ENCODE measurements at places on chromosomes 2 and 18. TPM values are rescaled to one million over a fixed set of nuclear protein-coding genes. Genes with fewer than 3 reads are reported as not detected.

IL1RN gene
- total RNA-seq: not detected

GKN1 gene
- total RNA-seq: not detected

PGAP1 gene
- 6.7 TPM for total RNA-seq

ZBTB7C gene
- not detected for total RNA-seq

DNAH6 gene
- under 0.01 TPM for total RNA-seq

KCNK3 gene
- total RNA-seq: under 0.01 TPM

ACVR2A gene
- 6.8 TPM for total RNA-seq

WBP1 gene
- 22.9 TPM for total RNA-seq

FOSL2 gene
- total RNA-seq: 31.4 TPM

RMND5A gene
- 17.8 TPM for total RNA-seq

TEKT4 gene
- total RNA-seq: not detected

CCDC141 gene
- not detected for total RNA-seq

DNA sequence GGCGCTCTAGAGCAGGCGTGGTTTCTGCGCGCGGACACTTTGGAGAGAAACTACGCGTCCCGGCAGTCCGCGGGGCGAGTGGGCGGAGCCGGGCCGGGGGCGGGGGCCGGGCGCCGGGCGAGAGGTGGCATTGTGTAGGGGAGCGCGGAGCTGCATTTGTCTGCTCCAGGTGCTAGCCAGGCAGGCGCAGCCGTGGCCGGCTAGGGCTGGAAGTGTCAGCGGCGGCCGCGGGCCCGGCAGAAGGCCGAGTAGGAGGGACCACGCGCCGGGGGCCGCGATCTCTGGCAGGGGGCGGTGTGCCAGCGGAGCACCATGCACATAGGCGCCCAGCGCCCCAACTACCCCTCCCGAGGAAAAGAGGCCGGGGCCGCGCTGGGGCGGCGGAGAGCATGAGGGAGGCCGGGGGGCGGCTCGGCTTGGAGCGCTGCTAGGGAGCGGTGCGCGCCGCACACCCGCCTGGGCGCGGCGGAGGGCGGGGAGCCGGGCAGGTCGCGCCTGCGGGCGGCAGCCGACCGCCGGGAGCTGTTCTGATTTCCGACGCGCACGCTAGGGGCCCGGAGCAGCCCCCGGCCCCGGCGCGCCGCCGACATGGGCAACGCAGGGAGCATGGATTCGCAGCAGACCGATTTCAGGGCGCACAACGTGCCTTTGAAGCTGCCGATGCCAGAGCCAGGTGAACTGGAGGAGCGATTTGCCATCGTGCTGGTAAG, at the start of gene FMNL2:
FMNL2 (plus strand) TSS at position 159 of the 710 bp plus-strand sequence.
- DNase-seq: peak; percentile 65

- no peak for DNase-seq
Observed at GRCh38 chr18:72342933-72343332, 201.2 kb downstream of the CBLN2 start.

DNA sequence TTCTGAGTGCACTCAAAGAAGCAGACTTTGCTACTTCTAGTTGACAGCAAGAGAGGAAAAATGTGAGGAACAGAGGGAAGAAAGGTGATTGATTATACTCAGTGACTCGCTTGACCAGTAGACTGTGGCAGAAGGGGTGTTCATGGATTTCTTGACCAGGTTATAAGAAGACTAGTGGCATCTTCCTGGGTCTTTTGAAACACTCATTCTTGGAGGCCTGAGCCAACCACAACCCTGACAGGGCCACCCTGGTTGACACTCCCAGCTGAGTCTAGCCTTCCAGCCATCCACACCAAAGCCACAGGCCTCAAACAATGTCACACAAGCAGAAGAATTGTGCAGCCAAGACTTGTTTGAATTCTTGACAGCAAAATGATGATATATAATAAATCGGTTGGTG, 366.3 kb downstream of the SS18 start:
- DNase-seq: no peak

DNA sequence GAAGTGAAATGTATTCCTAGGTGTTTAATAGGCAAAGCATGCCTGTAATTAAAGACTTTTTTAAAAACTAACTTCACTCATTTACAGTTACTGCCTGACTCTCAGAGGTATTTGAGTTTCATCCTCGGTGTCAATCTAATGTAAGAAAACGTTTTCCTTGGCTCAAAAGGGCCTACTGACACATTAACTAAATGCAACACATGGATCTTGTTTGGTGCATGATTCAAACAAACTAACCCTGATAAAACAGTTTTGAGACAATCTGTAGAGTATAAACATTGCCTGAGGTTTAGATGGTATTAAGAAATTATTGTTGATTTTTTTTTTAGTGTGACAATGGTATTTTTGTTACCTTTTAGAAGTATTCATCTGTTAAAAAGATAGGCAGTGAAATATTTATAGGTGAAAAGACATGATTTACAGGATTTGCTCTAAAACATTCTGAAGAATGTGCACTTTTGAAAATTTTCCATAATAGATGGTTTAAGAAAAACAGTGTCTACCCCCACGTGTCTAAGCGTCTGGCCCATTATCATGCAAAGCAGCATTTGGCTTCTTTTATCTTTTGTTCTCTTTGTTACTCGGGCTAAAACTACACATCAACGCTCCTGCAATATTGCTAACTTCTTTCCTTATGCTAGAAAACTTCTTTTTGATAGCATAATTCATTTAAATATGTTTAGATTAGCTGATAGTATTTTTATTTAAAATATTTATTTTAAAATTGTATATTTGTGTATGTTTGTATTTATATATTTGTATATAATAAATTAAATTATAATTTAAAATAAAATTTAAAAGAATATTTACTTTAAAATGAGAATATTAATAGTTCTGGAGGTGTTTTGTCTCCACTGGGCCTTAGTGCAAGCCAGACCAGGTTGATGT, 160.2 kb upstream of the NDUFV2 start:
- DNase-seq: no peak

DNA sequence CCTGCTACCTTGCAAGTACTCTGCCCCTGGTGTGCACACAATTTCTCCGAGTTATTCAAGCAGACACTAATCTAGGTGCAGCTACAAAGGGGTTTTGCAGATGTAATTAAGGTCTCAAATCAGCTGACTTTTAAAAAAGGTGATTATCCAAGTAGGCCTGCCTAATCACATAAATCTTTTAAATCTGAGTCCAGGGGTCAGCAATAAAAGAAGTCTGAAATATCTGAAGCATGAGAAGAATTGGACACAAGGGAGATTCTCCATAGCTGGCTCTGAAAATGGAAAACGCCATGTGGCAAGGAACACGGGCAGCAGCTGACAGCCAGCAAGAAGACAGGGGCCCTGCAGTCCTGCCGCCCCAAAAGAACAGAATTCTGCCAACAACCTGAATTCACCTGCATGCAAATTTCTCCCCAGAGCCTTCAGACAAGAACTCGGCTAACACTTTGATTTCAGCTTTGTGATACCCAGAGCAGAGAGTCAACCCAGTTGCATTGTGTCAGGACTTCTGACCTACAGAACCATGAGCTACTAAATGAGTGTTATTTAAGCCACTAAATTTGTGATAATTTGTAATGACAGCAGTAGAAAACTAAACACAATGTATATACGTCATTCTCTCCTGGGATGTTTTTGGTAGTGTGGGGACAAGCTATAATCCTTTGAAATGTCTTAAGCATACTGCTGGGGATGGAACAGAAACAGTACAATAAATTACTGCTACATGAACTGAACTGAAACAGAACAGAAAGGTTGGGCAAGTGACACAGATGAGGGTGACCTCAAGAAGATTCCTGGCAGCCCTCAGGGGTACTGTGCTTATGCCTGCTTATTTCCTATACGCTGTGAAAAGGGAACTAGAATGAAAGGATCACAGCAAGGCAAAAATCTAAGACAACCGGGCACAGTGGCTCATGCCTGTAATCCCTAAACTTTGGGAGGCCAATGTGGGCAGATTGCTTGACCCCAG, 3.2 kb downstream of the INO80C start:
- no peak for DNase-seq

DNA sequence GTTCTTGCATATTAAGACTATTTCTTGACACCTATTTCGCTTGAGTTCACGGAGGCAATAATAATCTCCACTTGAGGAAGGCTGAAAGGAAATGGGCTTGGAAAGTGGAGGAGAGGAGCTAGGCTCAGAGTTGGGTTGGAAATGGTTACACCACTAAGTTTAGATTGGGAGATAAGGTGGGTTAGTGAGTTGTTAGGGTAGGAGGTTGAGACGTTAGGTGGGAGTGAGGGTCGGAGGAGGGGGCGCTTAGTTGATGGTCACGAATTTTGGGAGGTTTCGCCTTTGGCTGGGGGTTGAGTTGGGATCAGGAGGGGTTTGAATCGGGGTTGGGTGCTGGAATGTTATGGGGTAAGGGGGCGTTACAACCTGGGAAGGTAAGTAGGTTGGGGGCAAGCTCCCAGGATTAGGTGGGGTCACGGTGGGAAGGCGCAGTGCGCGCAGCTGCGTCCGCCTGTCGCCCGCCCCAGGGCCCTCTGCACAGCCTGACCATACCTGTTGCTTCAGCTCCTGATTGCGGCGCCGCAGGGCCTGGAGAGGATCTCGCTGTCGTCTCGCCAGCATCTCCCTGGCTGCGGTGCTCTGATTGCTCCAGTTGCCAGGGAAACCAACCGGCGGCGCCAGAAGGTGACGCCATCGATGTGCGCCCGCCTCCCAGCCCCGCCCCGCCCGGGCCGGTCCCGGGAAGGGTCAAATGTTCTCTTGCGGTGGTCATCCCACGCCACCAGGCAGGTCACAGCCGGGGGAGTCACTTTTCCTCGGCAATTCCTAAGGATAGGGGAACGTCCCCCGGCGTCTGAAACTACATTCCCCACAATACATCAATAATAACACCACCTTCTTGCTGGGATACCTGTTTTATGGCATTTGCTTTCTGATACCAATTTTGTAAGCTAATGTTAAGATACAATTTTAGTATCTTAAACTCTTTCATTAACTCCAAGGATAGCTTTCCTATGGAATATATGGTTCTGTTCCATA, at the start of gene NPHP1:
NPHP1 (minus strand) TSS at position 606 of the 978 bp plus-strand sequence; CDS start at position 561, 45 bp downstream.
- DNase-seq: peak; percentile 75

DNA sequence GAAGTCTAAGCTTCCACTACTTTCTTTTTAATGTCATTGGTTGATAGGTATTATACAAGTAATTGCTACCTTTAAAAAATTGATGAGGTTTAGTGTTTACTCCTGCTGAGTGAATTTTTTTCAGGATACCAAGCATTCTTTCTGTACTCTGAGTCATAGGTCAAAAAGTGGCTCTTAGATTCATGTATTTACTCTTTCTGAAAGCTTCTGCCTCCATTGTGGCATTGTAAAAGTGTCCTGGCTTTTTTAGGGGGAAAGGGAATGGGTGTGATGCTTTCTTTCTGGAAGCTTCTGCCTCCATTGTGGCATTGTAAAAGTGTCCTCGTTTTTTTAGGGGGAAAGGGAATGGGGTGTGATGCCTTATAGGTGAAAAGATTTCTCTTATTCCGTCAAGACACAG, 286.5 kb downstream of the LPIN1 start:
- DNase-seq: peak; percentile 37

- peak; percentile 88 for DNase-seq
Observed at GRCh38 chr2:188787021-188787657, 187.0 kb upstream of the COL3A1 start.

GRCh38 chr18:12359515-12359927, 17.5 kb downstream of the AFG3L2 start:
- peak; percentile 62 for DNase-seq

DNA sequence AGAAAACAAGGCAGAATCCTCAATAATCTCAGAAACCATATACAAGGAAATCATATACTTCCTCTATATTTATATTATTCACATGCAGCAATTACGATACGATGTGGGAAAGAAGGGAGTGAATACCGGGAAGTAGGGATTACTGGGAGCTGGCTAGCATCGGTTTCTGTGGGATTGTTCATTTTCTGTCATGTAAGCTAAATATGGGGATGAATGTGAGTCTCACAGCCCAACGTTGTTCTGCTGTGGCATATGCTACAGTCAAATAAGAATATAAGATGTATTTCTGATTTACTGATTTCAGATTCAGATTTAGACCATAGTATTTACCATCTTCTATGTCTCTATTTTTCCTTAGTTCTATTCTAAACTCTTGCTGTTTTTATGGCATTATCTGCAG, 113.6 kb downstream of the EVA1A start:
- DNase-seq: no peak

- DNase-seq: no peak
Observed at GRCh38 chr18:24381126-24381525, 16.5 kb downstream of the OSBPL1A start.

DNA sequence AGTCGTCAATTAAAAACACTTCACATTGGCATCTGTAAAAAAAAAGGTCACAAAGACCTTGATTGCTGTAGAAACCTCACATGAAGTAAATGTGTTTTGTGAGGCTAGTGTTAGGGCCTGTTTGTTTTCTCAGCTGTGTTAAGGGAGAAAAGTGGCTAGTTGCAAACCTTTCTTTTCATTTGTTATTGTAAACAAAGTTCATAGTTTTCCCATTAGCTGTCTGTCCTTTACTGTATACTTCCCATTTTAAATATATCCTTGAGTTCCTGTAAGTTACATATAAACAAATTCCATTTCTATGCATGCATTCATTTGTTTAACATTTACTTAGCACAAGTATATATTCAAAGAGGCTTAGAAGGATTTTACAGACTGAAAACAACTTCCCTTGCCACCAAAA, 1250.2 kb downstream of the LRP1B start:
- peak; percentile 91 for DNase-seq

DNA sequence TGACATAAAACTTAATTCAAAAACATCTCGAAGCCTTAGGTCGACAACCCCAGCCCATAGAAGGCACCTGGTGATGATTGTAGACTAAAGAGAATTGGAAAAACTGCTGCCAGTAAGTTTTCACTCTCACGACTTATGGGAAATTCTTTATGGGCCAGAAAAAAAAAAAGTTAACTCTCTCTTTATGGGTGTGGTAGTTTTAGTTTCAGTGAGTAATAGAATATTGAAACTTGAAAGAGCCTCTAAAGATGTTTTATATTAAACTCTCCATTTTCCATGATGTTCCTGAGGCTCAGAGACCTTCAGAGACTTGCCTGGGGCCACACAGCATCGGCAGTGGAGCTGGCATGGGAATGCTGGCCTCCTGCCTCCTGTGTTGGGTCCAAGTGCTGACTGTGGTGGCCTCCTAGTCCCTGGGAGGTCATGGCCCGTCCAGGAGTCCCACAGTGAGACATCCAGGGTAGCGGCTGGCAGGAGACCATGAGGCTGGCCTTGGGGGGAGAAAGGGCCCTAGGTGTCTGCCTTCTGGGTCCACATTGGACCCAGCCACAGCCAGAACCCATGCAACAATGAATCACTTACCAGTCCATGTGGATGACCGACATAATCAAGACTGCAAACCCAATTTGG, 158.9 kb downstream of the SEPTIN10 start:
- no peak for DNase-seq

DNA sequence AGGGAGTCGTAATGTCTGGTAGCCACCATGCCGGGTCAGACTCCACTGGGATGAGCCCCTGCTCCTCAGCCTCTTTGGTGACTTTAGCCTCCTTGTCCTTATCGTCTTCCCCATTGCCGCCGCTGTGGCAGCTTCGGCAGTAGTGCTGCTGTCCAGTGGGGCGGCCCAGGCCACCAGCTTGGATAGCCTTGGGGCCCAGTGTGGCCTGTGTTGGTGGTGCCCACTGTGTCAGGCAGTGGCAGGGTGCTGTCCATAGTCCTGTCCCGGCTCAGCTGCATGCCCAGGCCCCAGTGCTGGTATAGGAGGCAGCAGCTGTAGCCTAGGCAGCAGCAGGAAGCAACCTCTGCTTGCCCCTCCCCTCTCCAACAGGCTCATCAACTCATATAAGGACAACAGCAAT, 197.1 kb upstream of the RAB12 start:
- no peak for DNase-seq
